ENCODE measurements at places on chromosomes 5 and 9.

DNA sequence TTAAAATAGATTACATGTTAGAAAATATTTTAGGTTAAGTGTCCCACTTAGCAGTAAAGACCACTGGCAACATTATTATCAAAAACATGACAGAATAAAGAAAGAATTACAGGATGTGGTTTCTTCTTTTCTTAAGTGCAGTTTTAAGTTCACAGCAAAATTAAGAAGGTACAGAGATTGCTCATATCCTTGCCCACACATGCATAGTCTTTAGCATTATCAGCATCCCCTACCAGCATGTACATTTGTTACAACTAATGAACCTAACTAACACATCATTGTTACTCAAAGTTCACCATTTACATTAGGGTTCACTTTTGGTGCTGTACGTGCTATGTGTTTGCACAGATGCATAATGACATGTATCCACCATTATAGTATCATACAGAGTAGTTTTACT, 837.7 kb upstream of the CDH9 start:
- no peak for DNase-seq

GRCh38 chr5:51380603-51381207, 2.5 kb upstream of the ISL1 start:
- DNase-seq, result peak; percentile 47

GRCh38 chr5:17748201-17748600, 113.9 kb downstream of the TAF11L14 start:
- DNase-seq, result no peak

DNA sequence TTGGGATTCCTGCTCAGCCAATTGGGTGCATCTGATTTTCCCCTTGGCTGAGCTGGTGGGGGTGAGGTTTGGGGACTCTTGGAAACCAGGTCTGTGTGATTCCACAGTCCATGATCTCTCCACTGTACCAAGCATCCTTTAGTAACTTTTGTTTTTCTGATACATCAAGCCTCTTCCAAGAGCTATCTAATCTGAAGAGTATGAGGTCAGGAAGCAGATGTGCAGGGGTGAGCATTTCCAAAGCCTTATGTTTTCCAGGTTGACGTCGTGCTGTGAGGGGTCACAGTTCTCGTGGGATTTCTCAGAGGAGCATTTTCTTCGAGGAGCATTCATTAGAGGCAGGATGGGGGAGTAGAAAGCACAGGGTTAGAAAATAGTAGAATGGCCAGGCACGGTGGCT, 95.3 kb downstream of the KLF4 start:
- DNase-seq, result no peak

DNA sequence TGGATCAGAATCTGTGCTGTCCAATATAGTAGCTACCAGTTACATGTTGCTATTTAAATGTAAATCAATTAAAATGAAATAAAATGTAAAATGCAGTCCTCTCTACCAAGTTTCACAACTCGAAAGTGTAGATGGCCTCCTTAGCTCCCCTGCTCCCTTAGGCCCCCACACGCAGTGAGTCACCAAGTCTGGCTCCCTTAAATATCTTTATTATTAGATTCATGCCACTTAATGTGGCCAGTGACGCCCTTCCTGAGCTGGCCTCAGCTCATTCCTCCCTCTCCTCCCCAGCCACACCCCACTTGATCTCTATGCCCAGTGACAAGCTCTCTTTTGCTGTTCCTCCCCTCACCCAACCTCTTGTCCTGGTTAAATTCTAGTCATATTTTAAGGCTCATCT, 88.4 kb upstream of the DNAH5 start:
- DNase-seq, result no peak

- DNase-seq, result no peak
Observed at GRCh38 chr5:14175381-14175780, 32.2 kb downstream of the TRIO start.

DNA sequence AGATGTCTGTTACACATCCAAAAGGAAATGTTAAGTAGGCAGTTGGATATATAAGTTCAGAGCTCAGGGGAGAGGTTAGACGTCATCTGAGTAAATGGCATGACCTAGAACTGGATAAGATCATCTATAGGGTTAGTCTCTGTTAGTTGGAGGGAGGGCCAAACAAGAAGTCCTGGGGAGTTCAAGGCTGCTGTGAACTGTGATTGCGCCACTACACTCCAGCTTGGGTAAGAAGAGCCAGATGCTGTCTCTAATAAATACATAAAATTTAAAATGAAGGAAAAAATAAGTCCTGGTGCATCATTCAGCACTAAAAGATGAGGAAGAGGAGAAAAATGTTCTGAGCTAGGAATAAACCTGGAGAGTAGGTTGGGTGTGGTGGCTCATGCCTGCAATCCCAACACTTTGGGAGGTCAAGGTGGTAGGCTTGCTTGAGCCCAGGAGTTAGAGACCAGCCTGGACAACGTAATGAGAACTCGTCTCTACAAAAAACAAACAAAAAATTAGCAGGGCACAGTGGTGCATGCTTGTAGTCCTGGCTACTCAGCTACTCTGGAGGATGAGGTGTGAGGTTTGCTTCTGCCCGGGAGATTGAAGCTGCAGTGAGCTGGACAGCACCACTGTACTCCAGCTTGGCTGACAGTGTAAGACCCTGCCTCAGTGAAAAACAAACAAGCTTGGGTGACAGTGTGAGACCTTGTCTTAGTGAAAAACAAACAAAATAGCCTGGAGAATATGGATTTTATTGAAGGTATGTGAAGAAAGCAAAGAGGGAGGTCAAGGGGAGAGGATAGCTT, 123.6 kb downstream of the ACTBL2 start:
- no peak for DNase-seq

DNA sequence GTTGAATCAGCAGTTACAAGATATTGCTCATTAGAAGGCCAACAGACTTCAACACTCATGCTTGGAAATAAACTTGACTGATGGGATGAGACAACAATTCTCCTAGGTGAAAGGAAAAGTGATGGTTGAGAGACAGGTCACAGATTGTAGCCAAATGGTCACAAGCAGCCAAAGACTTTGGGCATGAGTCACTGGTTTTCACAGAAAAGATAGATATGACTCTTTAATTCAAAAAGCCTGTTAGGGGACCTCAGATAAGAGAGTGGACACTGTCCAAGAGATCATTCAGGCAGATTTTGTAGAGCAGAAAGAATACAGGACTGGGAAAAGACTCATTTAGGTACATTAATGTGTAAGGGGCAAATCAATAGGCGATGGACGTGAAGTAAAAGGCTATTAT, 982.5 kb downstream of the MAT2B start:
- DNase-seq, result no peak

- no peak for DNase-seq
Observed at GRCh38 chr5:137209232-137209809, 289.8 kb downstream of the SPOCK1 start.

- DNase-seq, result no peak
Observed at GRCh38 chr5:167489202-167489601, 802.2 kb upstream of the WWC1 start.

GRCh38 chr5:160508780-160509361, 87.2 kb downstream of the PTTG1 start:
- DNase-seq, result peak; percentile 80

GRCh38 chr9:86175743-86176456, 76.5 kb upstream of the GOLM1 start:
- DNase-seq, result no peak

GRCh38 chr5:32311404-32312196, 1.1 kb downstream of the MTMR12 start:
- DNase-seq, result no peak

- DNase-seq, result no peak
Observed at GRCh38 chr9:68914751-68915150, 99.2 kb downstream of the PRKACG start.

DNA sequence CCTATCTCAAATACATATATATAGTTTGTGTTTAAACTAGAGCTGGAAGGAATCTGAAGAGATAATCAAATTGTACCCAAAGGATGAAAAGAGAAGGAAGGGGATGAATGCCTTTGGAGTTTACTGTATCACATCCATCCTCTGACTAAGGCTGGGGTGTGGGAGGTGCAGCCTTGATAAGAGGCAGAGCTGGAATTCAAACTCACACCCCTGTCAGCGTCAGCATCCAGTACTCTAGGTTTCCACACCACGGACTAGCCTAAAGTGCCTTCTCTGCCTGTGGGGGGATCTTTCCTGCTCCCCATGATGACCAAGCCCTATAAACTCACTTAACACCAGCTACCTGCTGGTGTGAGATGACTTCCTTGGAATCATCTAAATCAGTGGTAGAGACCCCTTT, 48.1 kb downstream of the EPB41L4B start:
- no peak for DNase-seq

GRCh38 chr5:152527358-152528052, 122.4 kb upstream of the NMUR2 start:
- DNase-seq, result no peak

DNA sequence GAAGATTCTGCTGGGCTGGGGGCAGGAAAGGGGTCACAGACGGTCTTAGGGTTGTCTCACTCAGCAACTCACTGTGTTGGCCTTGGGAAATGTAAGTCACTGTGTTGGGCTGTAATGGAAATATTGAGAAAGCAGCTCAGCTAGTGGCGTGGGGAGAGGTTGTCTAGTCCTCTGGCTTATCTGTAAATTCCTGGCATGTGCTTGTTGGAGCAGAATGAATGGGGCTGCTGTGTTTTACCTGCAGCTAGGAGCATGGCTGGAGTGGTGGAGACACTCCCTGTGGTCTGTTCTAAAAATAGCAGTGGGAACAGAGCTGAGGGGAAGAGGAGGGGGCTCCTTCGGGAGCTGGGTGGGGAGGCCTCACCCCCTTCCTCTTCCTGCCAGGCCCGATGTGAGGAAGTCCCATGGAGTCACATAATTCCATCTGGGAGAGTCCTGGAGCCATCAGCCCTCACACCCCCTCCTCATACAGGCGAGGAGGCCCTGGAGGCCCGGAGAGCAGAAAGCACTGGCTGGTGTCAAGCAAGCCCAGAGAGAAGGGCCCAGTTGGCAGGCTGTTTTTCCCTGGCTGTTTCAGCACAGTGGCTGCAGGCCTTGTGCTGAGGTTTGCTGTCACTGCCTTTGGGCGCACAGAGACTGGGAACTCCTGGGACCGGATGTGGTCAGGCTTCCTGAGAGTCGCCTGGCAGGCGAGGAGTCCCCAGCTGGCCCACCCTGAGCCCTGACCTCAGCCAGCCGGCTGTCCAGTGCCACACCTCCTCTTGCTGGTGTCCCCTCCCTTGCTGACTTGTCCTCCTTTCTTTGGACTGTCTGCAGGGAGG, 84.9 kb downstream of the RGS3 start:
- no peak for DNase-seq

- DNase-seq, result no peak
Observed at GRCh38 chr9:107323836-107324585, 40.9 kb downstream of the RAD23B start.

DNA sequence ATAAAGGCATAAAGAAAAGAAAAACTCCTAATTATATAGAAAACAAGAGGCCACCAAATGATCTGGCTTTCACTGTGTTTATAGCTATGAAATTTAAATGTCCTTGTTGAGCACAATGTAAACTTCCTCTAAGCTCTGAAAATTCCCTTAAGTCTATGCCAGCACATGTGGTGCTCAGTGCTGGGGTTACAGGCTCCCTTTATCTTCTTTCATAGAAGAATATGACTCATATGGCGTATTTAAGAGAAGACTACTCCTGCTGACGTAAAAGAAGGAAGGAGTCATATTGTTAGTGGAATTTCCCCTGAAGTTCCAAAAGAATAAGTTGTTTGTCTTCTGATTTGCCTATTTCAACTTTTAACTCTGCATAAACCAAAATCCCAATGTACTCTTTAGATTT, 30.4 kb downstream of the RNF145 start:
- DNase-seq, result no peak

- DNase-seq, result peak; percentile 25
Observed at GRCh38 chr5:156913719-156914370, 49.2 kb downstream of the TIMD4 start.

- no peak for DNase-seq
Observed at GRCh38 chr5:116518423-116518822, 56.2 kb downstream of the SEMA6A start.

DNA sequence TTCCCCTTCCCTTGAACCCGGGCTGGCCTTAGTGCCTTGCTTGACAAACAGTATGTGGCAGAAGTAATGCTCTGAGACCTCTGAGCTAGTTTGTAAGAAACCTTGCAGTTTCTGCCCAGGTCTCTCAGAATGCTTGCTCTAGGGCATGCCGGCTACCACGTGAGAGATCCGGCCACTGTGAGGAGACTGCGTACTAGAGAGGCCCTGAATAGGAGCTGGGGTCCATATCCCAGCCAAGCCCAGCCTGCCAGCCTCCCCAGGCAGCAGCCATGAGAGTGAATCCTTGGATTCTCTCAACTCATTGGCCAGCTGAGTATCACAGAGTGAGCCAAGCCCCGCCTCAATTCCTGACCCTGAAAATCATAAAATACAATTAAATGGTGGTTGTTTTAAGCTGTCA, 16.0 kb upstream of the COL15A1 start:
- DNase-seq, result no peak

- no peak for DNase-seq
Observed at GRCh38 chr9:108099854-108100253, 610.3 kb upstream of the KLF4 start.

DNA sequence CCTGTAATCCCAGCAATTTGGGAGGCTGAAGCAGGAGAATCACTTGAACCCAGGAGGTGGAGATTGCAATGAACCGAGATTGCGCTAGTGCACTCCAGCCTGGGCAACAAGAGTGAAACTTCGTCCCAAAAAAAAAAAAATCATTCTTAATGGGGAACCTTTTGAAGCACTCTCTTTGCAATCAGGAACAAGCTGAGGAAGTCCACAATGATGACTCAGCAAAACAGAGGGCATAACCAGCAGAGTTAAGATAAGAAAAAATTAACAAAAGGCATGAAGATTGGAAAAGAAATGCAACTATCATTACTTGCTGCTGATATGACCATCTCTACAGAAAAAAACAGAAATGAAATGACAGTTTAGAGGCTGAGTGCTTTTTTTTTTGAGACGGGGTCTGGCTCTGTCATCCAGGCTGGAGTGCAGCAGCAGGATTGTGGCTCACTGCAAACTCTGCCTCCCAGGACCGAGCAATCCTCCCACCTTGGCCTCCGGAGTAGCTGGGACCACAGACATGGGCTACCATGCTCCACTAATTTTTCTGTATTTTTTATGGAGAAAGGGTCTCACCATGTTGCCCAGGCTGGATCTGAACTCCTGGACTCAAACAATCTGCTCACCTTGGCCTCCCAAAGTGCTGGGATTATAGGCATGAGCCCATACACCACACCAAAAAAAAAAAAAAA, 88.0 kb downstream of the FNBP1 start:
- DNase-seq, result no peak

DNA sequence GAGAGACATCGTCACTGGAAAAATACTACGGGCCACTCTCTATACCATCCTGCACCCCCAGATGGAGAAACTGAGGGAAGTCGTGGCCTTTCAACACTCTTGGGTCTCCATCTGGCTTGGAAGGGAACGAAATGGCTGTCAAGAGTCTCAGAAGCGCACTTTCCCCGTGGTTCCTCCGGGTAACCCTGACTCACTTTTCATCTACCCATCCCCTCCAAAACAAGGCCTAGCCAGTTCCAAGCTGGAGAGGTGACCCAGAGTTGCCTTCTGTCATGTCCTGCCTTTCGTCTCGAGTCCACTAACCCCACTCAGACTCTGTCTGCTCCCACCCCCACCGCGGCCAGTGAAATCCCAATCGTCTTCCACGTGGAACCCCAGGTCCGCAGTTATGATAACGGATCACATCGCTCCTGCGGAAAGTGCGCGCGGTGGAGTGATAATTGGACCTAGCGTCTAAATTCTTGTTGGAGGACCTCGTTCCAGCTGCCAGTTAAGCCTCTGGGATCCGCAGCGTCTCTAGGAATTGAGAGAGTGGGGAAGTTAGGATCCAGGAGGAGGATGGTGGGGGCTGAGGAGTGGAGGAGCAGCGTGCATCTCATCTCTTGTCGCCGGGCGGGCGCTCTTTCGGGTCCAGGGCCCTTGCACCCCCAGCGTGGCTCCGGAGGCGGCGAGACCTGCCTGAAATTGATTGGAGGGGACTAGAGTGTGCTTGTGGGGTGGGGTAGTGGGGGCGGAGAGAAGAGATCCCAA, 4.6 kb downstream of the CDKN2A start:
- no peak for DNase-seq

All from NCI-H82 (cell line).